Activated CD4-positive, alpha-beta T cell treated with anti-CD3 and anti-CD28 coated beads, Interleukin-2, amount 10 ng/mL, durations not matched to agents 24 days and 14 days (primary cell): ENCODE measurements at places on chromosomes 6 and 20. TPM values are rescaled to one million over a fixed set of nuclear protein-coding genes. Genes with fewer than 3 reads are reported as not detected.

DNA sequence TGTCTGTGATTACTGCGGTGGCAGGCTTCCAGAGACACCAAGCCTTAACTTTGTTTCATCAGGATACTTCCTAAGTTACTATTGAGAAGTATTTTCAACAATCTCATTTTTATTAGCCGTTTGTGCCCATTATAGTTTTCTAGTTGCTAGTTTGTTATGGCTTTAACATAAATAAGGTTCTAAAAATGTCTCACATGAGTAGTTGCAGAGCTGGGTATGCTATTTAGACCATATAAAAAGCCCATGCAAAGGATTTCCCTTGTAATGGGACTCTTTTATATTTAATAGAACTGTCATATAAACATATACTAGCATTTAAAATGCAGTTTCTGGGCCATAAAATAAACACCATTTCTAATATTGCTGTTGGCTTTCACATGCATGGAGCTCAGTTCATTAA lies 205.3 kb upstream of the TCF21 start:
- no peaks in the 10 kb centered on the region for H3K36me3 ChIP-seq
- DNase-seq: no peak

DNA sequence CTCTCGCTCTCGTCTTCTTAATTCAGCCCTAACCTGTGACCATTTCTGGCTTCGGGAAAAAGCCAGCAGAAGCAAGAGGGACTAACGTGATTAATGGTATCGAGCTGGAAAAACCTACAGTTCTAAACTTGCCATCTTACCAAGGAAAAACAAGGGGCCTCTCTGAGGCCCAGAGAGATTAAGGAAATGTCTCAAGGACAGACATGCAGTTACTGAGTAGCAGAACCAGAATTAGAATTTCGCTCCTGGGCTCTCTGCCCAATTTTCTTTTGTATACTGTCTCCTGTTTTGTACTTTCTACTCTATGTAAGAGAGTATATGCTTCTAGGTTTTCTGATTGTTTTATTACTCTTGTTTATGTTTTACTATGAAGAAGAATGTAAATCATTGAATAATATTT lies 67.8 kb upstream of the LTV1 start:
- no peak for DNase-seq
- H3K27me3 ChIP-seq: no peaks in the 10 kb centered on the region
- H3K27ac ChIP-seq: no peak overlapping the region
- H3K4me3 ChIP-seq: no peak overlapping the region

GRCh38 chr20:6169251-6169650 lies 46.4 kb upstream of the FERMT1 start:
- no peaks in the 10 kb centered on the region for H3K4me1 ChIP-seq
- H3K27ac ChIP-seq: no peak overlapping the region
- H3K4me3 ChIP-seq: no peak overlapping the region
- no peak for DNase-seq

- no peak overlapping the region for H3K27ac ChIP-seq
- H3K36me3 ChIP-seq: peaks cover 9% of the 10 kb centered on the region
- no peak overlapping the region for H3K4me3 ChIP-seq
- peaks cover 2% of the 10 kb centered on the region for H3K4me1 ChIP-seq
- H3K27me3 ChIP-seq: no peaks in the 10 kb centered on the region
Observed at GRCh38 chr20:32495217-32495565, 89.9 kb downstream of the NOL4L start.

- no peak for DNase-seq
- H3K36me3 ChIP-seq: no peaks in the 10 kb centered on the region
- no peaks in the 10 kb centered on the region for H3K27me3 ChIP-seq
- no peak overlapping the region for H3K4me3 ChIP-seq
- no peak overlapping the region for H3K27ac ChIP-seq
- peaks cover 23% of the 10 kb centered on the region for H3K4me1 ChIP-seq
Observed at GRCh38 chr6:142952614-142953013, 7.6 kb upstream of the HIVEP2 start.

DNA sequence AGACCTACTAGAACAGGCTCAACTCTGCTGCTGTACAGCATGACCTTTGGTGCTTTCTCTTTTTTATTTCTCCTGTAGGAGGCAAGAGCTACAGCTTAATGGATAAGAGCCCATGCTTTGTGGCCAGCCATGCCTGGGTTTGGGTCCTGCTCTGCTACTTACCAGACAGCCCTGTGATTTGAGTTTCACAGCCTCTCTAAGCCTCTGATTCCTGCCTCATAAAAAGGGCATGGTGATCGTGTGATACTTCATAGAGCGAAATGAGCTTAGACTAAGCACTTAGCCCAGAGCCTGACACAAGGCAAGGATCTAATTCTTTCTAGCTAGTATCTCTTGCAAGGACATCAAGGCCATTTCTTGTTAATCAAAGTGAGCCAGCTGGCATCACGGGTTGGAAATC lies 19.3 kb upstream of the PDE7B start:
- no peak overlapping the region for H3K4me3 ChIP-seq
- no peak overlapping the region for H3K27ac ChIP-seq
- no peaks in the 10 kb centered on the region for H3K36me3 ChIP-seq
- peak; percentile 42 for DNase-seq
- H3K27me3 ChIP-seq: peaks cover 5% of the 10 kb centered on the region

- H3K27ac ChIP-seq: no peak overlapping the region
- no peaks in the 10 kb centered on the region for H3K4me1 ChIP-seq
- peaks cover 22% of the 10 kb centered on the region for H3K27me3 ChIP-seq
- H3K4me3 ChIP-seq: no peak overlapping the region
- DNase-seq: no peak
Observed at GRCh38 chr20:35232575-35232974, 6.1 kb downstream of the MMP24 start.

- H3K27ac ChIP-seq: peak overlapping the region; percentile 3
- peaks cover 35% of the 10 kb centered on the region for H3K27me3 ChIP-seq
- no peaks in the 10 kb centered on the region for H3K36me3 ChIP-seq
- peak; percentile 70 for DNase-seq
- peaks cover 26% of the 10 kb centered on the region for H3K4me1 ChIP-seq
Observed at GRCh38 chr6:16238963-16239797, 793 bp downstream of the GMPR start.

GRCh38 chr6:135657207-135657606 lies 159.7 kb upstream of the AHI1 start:
- peaks cover 15% of the 10 kb centered on the region for H3K4me1 ChIP-seq
- H3K36me3 ChIP-seq: peaks cover 52% of the 10 kb centered on the region
- H3K27me3 ChIP-seq: no peaks in the 10 kb centered on the region
- no peak overlapping the region for H3K4me3 ChIP-seq
- DNase-seq: no peak

DNA sequence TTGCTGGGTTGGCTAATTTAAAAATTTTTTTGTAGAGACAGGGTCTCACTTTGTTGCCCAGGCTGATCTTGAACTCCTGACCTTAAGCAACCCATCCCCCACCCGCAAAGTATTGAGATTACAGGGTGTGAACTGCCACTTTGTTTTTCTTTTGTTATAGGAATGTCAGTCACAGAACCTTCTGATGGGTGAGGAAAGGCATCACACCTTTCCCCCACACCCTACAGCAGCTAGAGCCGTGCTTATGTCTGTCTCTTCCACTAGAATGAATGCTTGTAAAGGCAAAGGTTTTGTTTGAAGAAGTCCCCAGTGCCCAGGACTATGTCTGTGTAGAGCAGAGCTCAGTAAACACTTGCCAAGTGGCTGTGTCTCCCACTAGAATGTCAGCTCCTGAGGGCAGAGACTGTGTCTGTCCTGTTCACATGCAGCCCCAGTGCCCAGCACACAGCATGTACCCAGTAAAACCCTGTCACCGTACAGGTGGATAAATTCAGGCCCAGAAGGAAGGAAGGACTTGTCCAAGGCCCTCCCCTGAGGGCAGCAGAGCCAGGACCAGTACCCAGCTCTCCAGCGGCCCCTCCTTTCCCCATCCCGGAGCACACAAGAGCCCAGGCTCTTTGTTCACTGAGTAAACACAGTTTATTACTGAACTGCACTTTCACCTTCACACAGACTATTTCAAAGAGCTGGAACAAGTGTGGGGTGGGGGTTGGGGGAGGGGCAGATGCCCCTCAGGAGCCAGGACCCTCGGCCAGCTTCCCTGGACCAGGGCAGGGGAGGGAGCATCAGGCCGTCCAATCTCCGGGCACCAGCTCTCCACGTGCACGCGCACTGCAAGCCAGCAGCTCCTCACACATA lies 26.4 kb downstream of the COX4I2 start:
- no peak for DNase-seq
- peaks cover 57% of the 10 kb centered on the region for H3K4me1 ChIP-seq
- peak overlapping the region; percentile 84 for H3K27ac ChIP-seq
- H3K36me3 ChIP-seq: peaks cover 70% of the 10 kb centered on the region

DNA sequence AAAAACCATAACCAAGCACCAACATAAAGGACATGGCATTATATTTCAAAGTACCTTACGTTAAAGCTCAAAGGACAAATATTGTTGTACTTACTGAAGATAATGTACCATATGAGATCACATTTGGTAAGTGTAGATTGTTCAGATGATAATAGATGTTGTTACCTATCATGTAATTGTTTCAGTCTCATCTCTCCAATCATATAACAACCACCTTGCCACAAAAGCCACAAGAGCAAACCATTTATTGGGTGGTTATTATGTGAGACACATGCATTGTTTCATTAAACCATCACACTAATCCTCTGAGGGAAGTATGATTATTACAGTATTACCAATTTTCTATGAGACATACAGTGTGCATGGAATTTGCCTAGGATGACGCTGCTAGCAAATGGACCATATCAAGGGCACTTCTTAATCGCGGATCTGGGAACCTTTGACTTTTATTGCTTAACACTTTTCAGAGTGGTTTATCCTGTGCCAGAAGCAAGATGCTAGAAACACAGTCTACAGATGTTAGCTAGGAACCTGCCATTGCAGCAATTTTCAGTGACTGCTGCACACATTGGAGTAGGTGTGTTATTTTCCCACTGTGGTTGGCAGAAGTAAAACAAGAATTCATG lies 149.8 kb upstream of the AKIRIN2 start:
- no peak overlapping the region for H3K4me3 ChIP-seq
- H3K36me3 ChIP-seq: no peaks in the 10 kb centered on the region
- no peaks in the 10 kb centered on the region for H3K4me1 ChIP-seq
- peaks cover 16% of the 10 kb centered on the region for H3K27me3 ChIP-seq

DNA sequence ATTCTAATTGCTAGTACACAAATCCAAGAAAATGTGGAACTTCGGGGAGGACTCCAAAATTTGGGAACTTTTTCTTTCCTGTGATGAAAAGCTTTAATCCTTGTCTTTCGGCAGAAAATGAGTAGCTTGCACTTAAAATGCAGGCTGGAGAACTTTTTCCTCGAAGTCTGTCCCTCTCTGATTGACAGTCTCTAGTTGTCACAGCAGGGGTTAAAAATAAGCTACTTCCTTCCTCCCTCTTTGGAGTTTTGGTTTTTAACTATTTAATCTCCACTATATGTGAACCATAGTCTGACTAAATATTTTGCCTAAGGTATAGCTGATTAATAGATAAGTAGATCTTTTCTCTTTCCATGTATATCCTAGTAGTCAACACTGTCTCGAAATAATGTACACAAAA lies 66.8 kb upstream of the MBOAT1 start:
- H3K27ac ChIP-seq: no peak overlapping the region
- H3K4me1 ChIP-seq: no peaks in the 10 kb centered on the region
- DNase-seq: no peak
- H3K36me3 ChIP-seq: peaks cover 2% of the 10 kb centered on the region

GRCh38 chr20:45419188-45420091 lies 3.5 kb downstream of the PIGT start:
- H3K4me1 ChIP-seq: peaks cover 27% of the 10 kb centered on the region
- peak overlapping the region; percentile 82 for H3K27ac ChIP-seq
- H3K36me3 ChIP-seq: peaks cover 38% of the 10 kb centered on the region
- H3K4me3 ChIP-seq: no peak overlapping the region

The CRIP3 gene
- 0.43 and 0.79 TPM in 2 replicates for total RNA-seq

The OTOR gene
- total RNA-seq: not detected in 2 replicates

The NKAIN4 gene
- not detected in 2 replicates for total RNA-seq
